ENCODE measurements at places on chromosomes 11 and 22.

- no peak for DNase-seq
These were observed 162.9 kb upstream of the ZBED5 start for GRCh38 chr11:11020747-11021149.

- DNase-seq = no peak
These were observed 108.5 kb downstream of the CD44 start for GRCh38 chr11:35247428-35247827.

- no peak for DNase-seq
These were observed 364.3 kb downstream of the LARGE1 start for GRCh38 chr22:33555814-33556522.

DNA sequence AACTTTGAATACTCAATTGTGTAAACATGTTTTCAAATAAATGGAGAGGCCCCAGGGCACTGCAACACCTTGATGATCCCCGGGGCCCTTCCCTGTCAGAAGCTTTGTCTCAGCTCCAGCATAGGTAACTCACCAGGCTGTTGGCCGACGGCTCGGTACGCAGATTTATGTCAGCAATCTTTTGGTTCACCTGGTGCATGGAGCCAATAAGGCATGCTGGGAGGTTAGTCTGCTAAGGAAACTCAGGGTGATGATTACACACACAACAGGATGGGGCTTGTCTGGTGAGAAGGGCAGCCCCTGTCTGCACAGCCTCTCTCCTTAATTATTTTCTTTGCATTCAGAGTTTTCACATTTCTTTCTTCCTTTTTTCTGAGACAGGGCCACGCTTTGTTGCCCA lies 10.8 kb downstream of the FAM227A start:
- no peak for DNase-seq

DNA sequence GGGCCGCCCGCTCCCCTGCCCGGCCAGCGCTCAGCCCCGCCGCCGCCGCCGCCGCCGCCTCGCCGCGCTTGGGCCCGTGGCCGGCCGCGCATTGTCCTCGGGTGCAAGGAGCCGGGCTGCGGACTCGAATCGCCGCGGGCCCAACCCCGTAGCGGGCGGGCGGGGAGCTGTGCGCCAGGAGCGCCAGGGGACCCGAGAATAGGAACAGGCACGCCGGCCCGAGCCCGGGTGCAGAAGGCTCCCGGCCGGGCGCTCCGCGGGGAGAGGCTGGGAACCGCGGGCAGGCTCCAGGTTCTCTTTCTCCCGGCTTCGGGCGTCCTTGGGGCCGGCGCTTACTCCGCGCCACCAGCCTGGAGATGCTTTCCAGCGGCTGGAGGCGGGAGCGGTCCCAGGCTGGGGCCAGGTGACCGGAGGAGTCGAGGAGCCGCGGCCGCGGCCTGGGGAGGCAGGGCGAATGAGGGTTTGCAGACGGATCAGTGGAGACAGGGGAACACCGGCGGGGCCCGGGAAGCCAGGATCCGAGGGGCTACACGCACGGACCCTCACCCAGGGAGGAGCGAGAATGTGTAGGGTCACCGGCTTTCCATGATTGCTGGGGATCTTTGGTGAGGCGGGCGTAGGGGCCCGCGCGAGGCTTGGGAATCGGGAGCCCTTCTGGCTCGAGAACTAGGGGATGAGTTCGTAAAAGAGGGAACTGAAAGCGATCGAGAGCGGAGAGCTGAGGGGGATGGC lies 726 bp downstream of the PKNOX2 start:
- peak; percentile 14 for DNase-seq

DNA sequence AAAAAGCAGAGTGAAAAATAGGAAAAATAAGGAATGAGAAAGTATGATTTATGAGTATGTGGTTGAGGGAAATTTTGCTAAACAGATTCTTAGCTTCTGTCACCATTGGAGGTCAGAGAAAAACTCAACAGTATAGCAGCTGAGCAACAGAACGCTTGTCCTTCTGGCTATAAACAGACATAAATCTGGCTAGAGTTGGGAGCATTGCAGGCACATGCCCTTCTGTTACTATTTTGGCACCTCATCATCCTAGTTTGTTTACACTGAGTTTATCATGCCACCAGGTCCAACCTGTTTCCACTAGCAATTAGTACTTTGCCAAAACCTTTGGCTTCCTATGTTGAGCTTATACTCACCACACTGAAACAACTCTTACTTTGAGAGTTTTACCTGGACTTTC lies 6.9 kb downstream of the UBE4A start:
- DNase-seq = no peak

GRCh38 chr11:70845591-70846041 lies 406.8 kb downstream of the SHANK2 start:
- no peak for DNase-seq

DNA sequence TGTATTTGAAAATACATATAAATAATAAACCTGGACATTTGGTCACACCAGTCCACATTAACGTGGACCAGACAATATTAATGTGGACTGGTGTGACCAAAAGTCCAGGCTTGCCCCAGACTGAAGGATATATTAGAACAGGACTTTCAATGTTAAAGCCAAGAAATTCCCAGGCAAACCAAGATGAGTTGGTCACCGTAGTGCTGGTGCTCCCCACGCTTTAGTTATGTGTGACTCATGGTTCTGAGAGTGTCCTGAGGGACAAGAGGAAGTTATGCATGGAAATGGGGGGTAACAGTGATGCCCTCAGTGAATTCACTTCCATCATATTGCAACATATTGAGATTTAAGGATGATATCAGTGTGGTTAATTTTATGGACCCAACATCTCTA lies 31.4 kb downstream of the POU2AF1 start:
- DNase-seq = peak; percentile 58

DNA sequence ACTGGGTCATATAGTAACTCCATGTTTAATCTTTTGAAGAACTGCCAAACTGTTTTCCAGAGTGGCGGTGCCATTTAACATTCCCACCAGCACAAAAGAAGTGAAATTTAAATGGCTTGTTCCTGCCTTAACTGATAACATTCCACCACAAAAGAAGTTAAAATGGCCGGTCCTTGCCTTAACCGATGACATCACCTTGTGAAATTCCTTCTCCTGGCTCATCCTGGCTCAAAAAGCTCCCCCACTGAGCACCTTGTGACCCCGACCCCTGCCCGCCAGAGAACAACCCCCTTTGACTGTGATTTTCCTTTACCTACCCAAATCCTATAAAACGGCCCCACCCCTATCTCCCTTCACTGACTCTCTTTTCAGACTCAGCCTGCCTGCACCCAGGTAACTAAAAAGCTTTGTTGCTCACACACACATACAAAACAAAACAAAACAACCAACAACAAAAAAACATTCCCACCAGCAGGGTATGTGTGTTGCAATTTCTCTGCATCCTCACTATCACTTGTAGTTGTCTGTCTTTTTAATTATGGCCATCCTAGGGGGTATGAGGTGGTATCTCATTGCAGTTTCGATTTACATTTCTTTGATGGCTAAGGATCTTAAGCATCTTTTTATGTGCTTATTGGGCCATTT lies 109.0 kb downstream of the FAR1 start:
- no peak for DNase-seq

- no peak for DNase-seq
These were observed 91.3 kb upstream of the KCNQ1OT1 start for GRCh38 chr11:2791139-2791520.

- peak; percentile 17 for DNase-seq
These were observed 58.0 kb upstream of the GDPD4 start for GRCh38 chr11:77359481-77359880.

DNA sequence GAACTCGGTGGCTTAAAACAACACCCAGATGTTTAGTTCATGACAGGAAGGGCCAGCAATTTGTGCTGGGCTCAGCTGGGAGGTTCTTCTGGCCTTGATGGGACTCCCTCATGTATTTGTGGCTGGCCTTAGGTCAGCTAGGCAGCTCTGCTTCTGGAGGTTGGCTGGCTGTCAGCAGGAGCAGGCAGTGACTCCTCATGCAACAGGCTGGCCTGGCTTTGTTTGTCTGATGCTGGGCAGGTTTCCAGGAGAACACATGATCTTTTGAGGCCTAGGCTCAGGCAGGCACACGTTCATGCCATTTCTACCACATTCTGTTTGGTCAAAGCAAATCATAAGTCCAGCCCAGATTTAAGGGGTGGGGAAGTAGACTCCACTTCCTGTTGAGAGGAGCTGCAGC lies 571.2 kb downstream of the TBC1D22A start:
- peak; percentile 68 for DNase-seq

DNA sequence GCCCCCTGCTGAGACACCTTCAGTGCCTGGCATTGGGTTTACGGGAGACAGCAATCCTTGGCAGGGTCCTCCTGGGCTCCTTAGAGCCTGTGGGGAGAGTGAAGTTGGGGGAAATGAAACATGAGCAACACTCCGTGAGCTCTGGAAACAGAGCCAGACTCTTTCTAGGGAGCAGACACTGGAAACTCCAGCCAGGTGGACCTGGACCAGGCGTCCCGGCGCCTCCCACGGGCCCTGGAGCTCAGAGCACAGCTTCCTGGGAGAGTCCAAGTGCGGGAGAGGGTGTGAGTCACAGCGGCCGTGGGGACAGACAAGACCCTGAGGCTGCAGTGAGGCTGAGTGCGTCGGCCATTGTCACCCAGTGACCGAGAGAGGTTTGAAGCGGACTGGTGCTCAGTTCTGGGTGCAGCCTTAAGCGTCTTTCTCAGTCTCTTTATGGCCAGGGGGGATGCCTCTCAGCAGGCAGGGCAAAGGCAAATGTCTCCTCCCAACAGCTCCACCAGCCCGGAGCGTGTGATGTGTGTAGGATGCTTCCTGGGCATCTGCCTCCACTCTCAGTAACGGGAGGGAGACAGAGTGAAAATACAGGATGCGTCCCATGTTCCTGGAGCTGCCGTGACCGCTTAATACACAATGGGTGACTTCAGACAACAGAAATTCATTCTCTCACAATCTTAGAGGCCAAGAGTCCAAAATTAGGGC lies 399.2 kb downstream of the SHANK2 start:
- no peak for DNase-seq

DNA sequence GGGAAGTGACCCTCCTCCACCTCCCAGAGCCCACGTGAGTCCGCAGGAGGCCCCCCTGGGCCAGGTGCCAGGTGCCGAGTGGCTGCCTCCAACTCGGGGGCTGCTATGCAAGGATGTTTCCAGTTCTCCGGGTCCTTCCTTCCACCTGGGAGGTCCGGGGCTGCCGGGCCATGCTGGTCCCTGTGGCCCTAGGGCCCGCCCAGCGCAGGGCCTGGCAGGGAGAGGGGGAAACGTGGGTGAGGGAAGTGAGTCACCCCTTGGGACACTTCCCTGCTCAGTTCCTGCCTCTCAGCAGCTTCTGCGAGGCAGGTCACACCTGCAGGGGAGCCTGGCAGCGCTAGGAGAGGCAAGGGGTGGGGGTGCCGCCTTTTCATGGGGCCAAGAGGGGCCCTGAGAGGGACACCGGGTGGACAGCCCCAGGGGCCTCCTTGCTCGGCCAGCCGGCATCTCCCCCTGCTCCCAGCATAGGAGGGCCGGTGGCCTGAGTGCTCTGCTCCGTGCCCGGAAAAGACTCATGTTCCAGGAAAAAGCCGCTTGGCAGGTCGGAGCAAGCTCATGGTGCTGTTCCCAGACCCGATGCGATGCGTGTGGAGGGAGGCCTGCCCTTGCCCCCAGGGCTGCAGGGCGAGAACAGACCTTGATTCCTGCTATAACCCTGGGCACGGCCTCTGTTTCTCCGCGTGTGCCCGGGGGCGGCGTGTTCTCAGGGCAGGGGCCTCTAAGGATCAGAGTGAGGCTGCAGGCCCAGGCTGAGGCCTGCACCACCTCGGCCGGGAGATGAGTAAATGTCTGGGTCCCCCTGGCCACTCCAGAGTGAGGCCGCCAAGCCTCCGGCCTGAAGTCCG lies 30.3 kb upstream of the WNT7B start:
- DNase-seq = peak; percentile 82

DNA sequence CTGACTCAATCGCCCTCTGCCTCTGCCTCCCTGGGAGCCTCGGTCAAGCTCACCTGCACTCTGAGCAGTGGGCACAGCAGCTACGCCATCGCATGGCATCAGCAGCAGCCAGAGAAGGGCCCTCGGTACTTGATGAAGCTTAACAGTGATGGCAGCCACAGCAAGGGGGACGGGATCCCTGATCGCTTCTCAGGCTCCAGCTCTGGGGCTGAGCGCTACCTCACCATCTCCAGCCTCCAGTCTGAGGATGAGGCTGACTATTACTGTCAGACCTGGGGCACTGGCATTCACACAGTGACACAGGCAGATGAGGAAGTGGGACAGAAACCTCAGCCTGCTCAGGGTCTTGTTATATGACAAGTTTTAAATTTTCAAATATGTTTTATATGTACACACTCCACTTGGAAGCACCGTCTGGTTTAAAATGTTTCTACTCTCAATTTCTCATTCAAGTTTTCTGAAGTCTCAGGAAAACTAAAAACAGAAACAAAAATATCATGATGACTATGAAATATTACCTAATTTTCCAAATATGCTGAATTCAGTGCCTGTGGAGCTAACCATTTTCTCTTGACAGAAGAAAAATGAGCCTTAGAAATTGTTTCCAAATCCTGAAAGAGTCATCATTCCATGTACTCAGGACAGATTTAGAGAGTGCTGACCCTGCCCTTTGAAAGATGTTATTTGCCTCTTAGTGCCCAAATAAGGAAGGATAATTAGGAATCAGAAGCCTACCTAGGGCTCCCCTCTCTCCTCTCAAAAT lies 48.8 kb upstream of the TOP3B start:
- DNase-seq = no peak

GRCh38 chr22:49554741-49555140 lies 272.9 kb downstream of the BRD1 start:
- DNase-seq = no peak

GRCh38 chr11:134668796-134669195 lies 256.8 kb upstream of the B3GAT1 start:
- DNase-seq = no peak

- DNase-seq = no peak
These were observed 181.8 kb upstream of the RAG2 start for GRCh38 chr11:36779791-36780190.
